ENCODE measurements at places on chromosomes 16 and 17.

DNA sequence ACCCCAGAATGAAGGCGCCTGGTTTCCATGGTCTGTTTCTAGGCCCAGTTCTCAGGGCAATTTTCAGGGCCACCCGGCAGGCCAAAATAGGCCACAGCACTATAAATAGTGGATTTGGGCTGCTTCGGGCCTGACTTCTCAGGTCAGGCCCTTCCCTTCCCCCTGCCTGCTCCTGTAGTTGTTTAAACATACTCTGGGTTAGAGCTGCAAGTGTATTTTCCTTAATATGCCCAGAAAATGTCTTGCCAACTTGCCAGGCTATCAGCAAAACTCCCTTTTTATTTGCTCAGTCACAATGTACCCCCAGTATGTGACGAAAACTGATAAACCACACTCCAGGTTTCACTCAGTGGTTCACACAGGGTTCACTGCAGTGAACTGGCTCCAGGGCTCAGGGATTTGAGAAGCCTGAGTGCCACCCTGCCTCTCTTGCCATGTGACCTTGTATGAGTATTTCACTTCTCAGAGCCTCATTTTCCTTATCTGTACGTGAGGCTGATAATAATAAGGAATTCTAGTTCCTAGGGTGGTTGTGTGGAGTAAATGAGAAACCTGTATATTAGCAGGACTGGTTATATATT is 76.5 kb downstream of the GPRC5B start:
- no peak for DNase-seq

DNA sequence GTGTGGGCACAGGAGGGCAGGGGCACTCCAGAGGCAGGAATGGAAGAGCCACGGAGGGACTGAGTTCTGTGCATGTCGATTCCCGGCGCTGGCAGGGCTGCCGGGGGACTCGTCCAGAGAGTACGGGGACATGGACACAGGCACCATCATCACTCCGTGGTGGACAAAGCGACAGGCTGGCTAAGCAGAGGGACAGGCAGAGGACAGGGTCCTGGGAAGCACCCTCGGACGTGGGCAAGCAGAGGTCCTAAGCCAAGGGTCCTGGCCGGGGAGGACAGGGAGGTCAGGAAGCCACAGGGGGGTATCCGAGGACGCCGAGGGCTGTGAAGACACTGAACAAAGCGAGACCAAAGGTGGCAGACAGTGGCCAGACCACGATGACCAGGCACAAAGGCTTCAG is 44.3 kb upstream of the ENPP7 start:
- no peak for DNase-seq

DNA sequence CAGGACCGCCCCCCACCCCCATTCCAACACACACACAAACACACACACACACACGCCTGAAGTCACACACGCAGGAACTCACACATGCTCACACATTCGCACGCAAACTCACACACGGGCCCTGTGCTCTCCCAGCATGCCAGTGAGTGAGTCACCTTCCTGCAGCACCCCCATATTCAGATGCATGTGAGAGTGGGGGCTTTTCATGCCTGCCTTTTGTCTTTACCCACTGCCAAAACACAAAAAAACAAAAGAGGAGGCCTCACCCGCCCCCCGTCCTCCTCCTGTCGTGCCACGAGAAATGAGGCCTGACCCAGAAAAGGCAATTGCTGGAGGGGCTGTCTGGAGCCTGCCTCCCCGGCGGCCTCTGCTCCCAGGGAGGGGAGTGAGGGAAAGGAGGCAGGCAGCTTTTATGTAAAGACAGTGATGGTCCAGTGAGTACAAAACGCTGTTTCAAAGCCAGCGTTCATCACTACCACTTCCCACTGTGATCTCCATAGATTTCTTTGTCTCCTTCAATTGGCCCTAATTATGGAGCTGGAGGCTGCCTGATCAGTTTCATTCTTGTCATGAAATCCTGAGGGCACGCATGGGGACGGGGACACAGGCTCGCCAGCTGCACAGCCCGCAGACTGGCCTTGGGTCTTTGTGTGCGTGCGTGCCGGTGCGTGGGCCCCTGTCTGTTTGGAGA is 29.5 kb upstream of the GSE1 start:
- no peak for DNase-seq

GRCh38 chr16:85491798-85492294 is 121.3 kb upstream of the GSE1 start:
- DNase-seq, result no peak

DNA sequence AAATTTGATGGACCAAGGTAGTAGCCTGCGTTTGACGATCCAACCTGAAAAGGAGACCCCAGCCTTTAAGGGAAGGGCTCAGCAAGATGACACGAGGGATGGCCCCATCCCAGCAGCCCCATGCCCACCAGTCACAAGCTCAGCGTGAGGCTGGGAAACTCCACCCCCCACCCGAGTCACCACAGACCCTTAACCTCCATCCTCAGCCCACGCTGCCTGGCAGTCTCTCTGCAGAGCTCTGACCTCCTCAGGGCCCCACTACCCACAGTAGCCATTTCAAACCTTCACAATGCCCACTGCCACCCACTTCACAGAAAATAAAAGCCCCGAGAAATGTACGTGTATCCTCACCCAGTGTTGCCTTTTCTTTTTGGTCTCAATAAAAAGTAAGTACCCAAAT is 18.7 kb downstream of the USP36 start:
- no peak for DNase-seq

DNA sequence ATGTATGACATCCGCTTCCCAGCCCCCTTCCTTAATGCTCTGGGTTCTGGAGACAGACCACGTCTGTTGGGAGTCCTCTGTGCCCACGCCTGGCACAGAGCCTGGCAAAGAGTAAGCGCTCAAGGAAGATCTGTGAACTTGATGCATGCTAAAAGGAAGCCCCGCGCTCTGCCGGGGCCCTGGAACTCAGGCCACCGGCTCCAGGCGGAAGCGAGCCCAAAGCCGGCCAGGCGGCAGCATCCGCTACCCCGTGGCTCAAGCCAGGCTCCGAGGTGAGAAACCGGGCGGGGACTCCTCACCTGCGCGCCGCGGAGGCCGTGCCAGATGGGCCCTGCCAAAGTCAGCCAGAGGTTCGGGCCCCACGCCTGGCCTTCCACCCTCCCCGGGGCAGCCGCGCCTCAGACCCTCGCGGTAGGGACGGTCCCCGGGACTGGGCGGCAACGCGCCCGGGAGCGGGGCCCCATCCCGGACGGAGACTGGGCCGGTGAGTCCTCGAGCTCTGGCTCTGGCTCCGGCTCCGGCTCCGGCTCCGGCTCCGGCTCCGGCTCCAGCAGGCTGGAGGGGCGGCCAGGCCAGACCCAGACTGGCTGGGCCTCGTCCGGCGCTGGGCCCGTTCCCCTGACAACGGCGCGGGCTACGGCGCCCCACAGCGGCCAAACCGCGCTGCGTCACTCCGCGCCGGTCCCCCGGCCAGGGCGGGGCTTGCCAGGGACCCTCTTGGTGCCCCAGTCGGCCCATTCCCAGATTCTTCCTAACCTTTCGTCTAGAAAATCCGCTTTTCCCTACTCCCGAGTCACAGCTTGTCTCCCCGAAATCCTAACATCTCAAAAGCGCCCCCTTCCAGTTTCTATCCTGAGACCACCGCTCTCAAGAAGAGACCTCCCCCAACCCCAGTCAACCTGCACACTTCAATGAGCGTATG is at the start of gene ZDHHC1:
Gene ZDHHC1, minus strand, starts transcription at position 606 of the 922 bp plus-strand sequence. CDS start 8,702 bp downstream, outside the sequence.
- DNase-seq, result no peak

Data from activated CD8-positive, alpha-beta memory T cell treated with anti-CD3 and anti-CD28 coated beads for 4 hours (primary cell).